GM18507 (cell line): ENCODE measurements at places on chromosomes 5 and 9.

- DNase-seq = no peak
These were observed 408.2 kb upstream of the PRR16 start for GRCh38 chr5:120055858-120056257.

DNA sequence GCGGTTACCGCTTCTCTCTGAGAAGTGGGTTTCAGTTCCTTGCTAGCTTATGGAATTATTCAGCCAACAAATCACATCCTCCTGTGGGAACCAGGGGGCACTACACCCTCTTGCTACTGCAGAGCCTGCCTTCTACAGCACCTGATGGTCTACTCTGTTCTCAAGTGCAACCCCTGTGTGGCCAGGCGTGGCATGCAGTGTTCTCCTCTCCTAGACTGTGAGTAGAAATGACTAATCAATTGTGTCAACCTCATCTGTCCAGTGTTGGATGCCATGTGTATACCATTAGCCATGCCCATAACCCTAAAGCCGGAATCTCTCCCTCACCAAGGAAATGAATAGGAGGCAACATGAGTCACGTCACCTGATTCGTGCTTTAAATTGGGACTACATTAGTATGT lies 117.2 kb upstream of the LIFR start:
- no peak for DNase-seq

- DNase-seq = no peak
These were observed 78.1 kb upstream of the UBTD2 start for GRCh38 chr5:172361566-172362238.

GRCh38 chr5:14851999-14852526 lies 19.5 kb downstream of the ANKH start:
- no peak for DNase-seq

DNA sequence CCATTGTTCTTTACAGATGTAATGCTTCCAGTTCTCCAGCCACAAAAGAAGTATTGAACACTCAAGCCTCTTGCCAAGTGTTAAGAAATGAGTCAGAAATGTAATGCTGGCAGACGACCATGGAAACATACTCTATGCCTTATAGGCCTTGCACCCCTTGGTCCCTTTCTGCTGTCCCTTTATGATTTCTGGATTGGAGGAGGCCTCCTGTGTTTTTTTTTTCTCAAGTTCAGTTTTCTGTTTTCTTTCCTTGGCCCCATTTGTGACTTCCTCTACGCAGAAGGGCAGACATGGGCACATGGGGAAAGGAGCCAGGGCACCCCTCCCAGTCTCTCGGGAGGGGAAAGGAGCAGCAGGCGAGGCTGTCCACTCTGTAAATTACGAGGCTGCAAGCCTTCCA lies 53.4 kb downstream of the SNX18 start:
- no peak for DNase-seq

- no peak for DNase-seq
These were observed 344.2 kb upstream of the CCNH start for GRCh38 chr5:87756951-87757350.

GRCh38 chr5:147226512-147226911 lies 8.3 kb upstream of the STK32A start:
- no peak for DNase-seq

DNA sequence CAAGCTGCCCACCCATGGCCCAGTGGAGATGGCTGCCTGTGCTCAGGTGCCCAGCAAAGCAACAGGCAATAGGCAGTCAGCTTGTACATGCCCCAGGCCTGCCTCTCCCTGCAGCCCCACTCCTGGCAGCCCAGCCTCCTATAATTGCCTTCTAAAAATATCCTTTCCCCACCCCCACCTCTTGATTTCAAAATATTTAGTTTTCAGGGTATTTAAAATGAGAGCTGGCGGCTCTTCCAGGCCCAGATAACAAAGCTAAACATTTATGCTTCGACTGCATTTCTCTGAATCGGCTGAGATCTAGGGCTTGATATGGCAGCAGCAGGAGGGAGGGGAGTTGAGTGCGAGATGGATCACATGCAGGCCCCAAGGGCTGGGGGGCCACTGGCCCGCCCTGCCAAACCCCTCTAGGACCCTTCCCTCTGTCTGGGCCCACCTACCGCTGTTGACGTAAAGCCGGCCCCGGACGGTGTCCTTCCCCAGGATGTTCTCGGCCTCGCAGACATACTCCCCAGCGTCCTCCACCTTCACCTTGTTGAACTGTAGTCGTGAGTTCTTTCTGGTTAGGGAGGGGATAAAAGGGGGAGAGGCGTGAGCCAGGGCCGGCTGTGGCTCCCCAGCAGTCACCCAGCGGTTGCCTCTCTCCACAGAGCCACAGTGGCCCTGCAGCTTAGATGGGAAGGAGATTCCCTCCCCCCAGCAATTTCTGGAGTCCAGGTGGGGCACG lies 85.0 kb downstream of the PSD2 start:
- DNase-seq = no peak

DNA sequence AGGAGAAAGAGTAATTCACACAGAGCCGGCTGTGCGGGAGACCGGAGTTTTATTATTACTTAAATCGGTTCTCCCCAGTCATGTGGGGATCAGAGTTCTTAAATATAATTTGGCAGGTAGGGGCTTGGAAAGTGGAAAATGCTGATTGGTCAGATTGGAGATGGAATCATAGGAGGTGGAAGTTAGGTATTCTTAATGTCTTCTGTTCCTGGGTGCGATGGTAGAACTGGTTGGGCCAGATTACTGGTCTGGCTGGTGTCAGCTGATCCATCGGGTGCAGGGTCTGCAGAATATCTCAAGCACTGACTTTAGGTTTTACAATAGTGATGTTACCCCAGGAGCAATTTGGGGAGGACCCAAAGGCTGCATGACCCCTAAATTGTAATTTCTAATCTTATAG lies 4.6 kb upstream of the CERCAM start:
- no peak for DNase-seq

GRCh38 chr9:121288673-121289025 lies 20.7 kb downstream of the GSN start:
- no peak for DNase-seq

DNA sequence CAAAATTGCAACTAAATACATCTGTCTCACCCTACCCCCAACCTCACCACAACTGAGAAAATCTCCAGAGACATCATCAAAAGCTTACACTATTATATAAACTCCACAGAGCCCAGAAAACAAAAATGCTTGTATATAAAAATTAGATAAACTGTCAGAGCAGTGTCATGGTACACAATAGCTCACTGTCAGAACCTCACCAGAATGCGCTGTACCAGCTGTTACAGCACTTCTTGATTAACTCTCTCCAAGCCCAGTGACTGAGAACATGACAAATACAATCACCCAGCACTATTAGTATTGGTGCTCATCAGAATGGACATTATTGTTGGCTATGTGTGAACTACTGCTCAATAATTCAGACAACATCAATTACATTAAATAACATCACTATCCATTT lies 65.7 kb downstream of the ZDHHC21 start:
- no peak for DNase-seq

DNA sequence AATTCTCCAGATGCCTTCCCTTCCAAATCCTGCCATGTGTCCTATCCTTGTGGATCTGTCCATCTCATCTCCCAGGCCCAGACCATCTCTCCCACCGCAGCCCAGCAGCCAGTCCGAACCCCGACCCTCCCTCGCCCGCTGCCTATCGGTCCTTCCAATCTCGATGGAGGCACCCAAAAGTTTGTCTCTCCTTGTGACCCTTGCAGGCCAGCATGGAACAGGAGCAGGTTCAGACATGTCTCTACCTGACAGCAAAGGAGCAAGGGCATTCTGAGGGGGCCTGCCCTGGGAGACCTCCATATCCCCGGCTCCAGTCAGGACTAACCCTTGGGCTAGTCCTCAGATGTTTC lies 51.0 kb downstream of the SEMA4D start:
- DNase-seq = no peak

GRCh38 chr5:156683509-156683908 lies 166.6 kb upstream of the PPP1R2B start:
- no peak for DNase-seq

DNA sequence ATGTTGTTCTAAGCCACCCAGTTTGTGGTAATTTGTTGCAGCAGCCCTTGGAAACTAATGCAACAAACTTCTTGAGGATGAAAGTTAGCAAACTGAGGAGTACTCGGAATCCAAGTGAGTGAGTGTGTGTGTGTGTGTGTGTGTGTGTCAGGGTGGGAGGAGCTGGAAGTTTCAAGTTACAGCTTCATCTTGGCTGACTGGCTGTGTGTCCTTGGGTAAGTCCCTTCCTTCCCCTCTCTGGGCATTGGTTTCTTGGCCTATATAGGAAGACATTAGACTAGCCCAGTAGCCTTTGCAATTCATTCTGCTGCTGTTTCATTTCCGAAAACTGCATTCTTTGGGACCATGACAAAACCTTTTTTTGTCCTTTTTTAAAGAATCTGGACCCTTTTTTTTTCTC lies 157.2 kb downstream of the MELK start:
- no peak for DNase-seq

- DNase-seq = no peak
These were observed 13.1 kb upstream of the IFNA14 start for GRCh38 chr9:21252721-21253547.

DNA sequence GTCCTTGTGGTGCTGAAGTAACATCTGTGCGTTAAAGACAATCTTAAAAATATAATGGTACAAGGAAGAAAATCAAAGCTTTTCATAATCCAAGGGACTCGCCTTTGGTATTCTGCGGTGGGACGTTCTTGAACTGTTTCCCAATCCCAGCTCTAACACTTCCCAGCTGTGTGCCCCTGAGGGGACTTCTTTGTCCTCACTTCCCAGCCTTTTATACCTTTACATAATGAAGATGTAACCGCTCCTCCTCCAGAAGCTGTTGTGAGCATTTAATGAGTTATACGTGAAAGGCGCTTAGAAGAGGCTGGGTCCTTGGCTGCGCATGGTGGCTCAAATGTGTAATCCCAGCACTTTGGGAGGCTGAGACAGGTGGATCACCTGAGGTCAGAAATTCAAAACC lies 16.9 kb downstream of the STK10 start:
- DNase-seq = no peak

DNA sequence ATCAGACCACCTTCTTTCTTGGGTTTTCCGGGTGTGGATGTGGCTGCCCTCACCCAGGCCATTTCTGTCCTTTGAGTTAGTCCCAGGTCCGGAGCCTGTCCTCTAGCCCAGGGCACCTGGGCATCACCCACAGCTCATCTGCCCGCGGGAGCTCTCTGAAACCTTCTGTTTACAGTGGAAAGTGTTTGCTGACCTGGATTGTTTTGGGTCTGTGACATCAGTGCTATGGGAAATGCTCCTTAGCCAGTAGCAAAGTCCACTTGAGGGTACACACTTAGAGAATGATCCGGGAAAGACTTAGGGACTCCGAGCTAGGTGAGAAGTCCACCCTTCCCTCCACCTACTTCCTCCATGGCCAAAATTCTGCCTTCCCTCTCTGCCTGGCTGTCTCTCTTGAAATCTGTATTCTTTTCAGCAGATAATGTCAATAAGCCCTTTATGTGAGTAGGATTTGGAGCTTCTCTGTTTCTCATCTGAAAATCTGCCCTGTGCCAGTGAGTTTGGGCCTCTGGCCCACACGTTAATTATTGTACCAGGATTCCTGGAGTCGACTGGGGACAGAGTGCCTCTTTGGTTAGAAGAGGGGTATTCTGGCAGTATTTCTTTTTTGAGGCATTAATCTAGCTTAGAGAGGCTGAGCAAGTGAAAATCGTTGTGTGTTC lies 19.9 kb downstream of the ABLIM3 start:
- no peak for DNase-seq

GRCh38 chr5:148033134-148033533 lies 30.6 kb upstream of the SPINK5 start:
- DNase-seq = no peak

DNA sequence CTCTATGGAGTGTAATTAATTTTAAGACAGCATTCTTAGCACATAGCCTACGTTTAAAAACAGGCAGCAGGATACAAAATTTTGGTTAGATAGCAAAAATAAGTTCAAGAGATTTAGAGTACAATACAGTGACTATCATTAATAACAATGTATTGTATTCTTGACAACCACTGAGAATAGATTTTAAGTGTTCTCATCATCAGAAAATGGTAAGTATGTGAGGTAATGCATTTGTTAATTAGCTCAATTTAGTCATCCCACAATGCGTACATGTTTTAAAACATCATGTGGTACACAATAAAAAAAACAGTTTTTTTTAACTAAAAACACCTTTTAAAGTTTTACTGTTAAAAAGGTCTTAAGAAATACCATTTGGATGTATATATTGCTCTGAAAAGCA lies 94.2 kb downstream of the MUSK start:
- DNase-seq = no peak

DNA sequence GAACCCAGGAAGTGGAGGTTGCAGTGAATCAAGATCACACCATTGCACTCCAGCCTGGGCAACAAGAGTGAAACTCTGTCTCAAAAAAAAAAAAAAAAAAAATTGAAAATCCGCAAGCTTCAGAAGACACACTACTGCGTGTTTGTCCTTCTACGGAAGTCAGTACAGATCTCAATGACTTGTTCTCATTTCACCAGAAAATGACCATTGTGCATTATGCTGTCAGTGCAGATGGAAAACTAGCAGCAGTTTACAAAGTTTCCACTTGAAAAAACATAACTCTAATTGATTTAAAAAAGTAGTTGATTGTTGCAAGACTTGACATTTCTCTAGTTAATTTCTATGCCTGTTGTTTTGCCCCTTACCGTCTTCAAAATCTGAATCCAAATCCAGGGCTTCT lies 298.0 kb upstream of the DMRT1 start:
- no peak for DNase-seq

GRCh38 chr9:96122282-96122681 lies 179.7 kb downstream of the HSD17B3 start:
- DNase-seq = no peak

DNA sequence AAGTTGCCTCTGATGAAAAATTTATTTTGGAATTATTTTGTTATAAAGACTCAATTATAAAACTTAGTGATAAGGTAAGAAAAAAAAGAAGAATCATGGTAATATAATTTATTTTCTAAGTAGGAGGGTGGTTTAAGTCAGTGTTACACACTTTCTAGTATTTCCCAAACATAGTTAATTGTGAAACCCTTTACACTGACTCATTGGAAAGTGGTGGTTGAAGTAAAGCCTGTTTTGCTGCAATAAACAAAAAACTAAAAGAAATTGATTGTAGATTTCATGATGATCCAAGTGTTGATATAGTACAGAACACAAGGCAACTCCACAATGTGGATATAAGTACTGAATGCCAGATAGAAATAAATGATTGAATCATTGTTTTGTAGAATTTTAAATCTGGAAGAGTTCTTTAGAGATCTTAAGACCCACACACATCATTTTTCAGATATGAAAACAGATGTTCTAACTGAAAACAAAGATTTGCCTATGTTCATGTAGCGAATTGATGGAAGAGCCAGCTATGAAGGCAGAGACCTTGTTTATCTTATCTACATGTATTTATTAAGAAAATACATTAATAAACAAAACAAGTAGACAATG lies 539.8 kb downstream of the PRELID2 start:
- no peak for DNase-seq

DNA sequence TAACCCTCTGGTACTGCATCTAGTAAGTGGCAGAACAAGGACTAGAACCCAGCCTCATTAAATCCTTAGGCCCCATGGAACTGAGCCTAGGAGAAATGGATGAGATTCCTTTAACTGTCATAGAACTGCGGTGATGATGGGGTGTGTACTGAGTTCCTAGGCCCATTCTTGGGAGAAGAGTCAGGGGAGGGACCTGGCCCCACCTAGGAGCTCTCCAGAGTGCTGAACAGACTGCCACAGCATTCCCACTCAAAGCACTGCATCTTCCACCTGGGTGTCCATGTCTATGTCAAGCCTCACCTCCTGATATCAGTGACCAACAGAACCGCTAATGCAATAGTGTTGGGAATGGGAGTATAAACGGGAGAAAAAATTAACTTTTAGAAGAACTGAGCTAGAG lies 36.6 kb downstream of the TTLL11 start:
- no peak for DNase-seq

- no peak for DNase-seq
These were observed 49.0 kb upstream of the IRX4 start for GRCh38 chr5:1931604-1932231.

- DNase-seq = no peak
These were observed 188.7 kb upstream of the POU5F2 start for GRCh38 chr5:93930098-93930497.
